ENCODE measurements at places on chromosomes 12 and 14.

- DNase-seq: no peak
Measured at GRCh38 chr12:124622331-124622730, 54.9 kb upstream of the NCOR2 start.

DNA sequence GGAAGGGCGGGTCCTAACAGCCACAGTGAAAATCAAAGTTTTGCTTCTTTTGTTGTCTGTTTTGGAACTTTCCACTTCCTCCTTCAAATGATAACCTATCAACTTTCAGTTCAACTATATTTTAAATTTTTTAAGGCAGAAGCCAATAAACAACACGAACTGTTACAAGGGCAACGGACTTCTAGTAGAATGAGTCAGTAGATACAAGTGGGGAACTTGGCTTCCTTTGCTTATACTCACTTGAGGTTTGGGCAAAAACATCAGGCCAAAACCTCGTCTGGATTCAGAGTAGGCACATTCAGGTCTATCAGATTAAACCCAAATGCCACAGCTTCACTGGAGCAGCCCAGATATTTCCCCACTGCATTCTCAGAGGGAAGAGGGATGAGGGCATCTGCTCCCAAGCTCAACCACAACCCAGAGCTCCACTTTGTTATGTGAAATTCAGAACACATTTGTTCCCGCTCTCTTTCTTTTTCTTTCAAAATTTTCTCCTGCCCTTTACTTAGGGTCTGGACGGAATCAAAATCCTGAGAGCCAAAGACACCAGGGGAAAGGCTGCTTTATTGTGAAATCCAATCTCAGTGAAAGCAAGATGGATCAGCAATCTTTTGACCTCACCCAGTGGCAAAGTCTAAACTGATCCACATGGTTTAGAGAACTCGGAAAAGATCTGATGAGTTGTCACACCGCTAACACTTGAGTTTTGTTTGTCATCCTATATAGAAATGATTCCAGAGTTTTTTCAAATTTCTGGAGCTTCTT lies 152.5 kb upstream of the BTG1 start:
- DNase-seq: no peak

DNA sequence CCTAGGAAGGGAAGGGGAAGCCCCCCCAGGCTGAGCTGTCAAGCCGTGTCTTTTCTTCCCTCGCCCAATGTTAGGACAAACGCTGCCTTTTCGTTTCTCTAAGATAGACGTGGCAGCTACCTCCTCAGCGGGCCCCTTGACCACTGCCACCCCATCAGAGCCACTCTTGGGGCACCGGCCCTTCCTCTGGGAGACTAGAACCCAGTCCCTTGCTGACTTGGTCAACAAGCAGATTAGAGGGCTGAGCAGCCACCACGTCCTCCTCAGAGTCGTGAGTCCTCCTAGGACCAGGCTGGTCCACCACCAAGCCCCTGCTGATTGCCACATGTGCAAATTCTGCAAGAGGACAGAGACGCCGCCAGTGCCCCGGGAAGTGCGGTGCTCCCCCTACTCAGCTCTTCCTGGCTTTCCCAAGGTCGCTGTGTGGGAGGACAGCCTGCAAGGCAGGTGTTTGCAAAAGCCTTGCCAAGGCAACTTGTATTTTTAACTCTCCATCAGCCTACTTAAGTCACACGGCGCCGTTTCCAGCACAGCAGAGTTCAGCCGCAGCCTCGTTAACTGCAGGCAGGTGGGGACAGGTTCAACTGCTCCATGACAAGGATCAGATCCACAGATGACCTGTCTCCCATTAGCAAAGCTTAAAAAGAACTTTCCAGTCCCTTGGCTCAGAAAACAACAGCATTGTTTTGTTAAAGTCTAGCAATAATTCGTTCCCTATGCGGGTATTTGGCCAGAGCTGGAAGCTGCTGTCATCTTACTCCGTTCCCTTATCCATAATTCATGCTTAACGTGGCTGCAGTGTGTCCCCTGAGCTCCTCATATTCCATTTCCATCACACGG lies 65.6 kb downstream of the TESC start:
- DNase-seq: no peak

DNA sequence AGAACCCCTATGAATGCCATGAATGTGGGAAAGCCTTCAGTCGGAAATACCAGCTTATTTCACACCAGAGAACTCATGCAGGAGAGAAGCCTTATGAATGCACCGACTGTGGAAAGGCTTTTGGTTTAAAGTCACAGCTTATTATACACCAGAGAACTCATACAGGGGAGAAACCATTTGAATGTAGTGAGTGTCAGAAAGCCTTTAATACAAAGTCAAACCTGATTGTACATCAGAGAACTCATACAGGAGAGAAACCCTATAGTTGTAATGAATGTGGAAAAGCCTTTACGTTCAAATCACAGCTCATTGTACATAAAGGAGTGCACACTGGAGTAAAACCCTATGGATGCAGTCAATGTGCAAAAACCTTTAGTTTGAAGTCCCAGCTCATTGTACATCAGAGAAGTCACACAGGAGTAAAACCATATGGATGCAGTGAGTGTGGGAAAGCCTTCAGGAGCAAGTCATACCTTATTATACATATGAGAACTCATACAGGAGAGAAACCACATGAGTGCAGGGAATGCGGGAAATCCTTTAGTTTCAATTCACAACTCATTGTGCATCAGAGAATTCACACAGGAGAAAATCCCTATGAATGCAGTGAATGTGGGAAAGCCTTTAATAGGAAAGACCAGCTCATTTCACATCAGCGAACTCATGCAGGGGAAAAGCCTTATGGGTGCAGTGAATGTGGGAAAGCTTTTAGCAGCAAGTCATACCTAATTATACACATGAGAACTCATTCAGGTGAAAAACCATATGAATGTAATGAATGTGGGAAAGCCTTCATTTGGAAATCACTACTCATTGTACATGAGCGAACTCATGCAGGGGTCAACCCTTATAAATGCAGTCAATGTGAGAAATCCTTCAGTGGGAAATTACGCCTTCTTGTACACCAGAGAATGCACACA lies 22.3 kb downstream of the ZNF268 start:
- DNase-seq: peak; percentile 23

- no peak for DNase-seq
Measured at GRCh38 chr12:40942326-40942725, 245.8 kb upstream of the PDZRN4 start.

GRCh38 chr12:129300011-129300410 lies 446.7 kb downstream of the GLT1D1 start:
- DNase-seq: no peak

DNA sequence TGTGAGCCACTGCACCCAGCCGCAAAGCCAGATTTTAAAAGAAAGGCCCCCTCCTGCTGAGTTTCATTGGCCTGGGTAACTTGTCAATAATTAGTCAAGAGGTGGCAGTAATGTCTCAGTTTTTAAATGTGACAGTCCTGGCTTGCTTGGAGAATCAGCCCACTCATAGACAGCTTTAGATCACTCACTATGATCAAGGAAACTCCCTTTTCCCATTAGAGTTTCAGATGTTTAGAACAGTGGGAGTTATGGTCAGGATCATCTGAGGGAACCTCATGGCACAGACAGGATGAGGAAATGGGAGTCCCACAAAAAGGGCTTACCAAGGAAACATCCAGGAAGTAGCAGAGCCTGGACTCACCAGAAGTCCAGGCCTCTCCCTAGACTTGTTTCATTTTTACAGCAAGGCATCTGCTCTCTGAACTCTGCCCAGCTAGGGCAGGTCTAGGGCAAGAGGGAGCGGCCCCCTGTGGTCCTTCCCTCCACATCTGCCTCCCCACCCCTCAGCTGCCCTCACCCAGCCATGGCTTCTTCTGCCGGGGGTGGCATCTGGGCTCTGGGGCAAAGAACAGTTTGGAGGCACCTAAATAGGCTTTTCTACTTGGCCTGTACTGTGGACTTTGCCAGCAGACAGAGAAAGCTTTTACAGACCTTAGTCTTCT lies 11.2 kb downstream of the BCL2L14 start:
- DNase-seq: peak; percentile 79

DNA sequence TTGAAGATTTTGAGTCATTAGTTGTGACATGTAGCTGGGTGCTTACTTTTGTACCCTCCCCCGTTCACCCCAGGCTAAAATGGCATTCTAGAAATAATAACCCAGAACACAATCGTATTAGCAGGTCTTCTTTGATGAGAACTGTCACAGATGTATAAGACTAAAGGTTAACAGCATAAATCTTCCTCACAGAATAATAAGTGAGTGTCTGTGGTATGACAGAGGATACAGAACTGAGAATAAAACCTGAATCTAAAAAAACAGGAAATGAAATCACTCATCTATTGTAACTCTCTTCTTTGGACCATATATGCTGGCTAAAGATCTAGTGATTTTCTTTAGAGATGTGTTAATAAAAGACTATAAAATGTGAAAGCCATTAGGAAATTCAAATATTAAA lies 746.6 kb downstream of the LRFN5 start:
- no peak for DNase-seq

GRCh38 chr12:47610686-47611252 lies 95.1 kb downstream of the RPAP3 start:
- peak; percentile 10 for DNase-seq

DNA sequence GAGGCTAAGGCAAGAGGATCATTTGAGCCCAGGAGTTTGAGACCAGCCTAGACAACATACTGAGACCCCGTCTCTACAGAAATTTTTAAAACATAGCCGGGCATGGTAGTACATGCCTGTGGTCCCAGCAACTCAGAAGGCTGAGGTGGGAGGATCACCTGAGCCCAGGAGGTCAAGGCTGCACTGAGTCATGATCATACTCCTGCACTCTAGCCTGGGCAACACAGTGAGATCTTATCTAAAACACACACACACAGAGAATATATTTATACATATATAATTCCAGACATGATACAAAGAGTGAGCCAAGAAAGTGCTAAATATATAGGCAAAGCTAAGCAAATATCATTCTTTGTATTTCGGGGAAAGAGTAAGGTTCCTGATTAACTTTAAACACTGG lies 9.4 kb downstream of the ZFC3H1 start:
- DNase-seq: no peak

DNA sequence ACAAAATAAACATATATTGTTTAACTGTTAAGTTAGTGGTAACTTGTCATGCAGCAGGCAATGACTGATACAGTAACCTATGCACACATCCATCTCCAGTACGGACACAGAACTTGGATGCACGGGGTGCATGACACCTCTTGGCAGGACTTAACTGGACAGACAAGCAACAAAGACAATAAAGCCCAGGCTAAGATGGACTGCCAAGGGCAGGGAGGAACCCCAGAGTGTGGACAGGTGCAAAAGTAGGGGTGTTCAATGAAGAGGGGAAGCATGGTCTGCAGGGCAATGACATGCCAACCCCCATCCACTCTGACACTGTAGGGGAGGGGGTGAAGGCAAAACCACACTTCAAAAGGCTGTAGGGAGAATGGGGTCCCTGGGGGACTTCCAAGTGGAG lies 11.7 kb downstream of the SSH1 start:
- DNase-seq: no peak

DNA sequence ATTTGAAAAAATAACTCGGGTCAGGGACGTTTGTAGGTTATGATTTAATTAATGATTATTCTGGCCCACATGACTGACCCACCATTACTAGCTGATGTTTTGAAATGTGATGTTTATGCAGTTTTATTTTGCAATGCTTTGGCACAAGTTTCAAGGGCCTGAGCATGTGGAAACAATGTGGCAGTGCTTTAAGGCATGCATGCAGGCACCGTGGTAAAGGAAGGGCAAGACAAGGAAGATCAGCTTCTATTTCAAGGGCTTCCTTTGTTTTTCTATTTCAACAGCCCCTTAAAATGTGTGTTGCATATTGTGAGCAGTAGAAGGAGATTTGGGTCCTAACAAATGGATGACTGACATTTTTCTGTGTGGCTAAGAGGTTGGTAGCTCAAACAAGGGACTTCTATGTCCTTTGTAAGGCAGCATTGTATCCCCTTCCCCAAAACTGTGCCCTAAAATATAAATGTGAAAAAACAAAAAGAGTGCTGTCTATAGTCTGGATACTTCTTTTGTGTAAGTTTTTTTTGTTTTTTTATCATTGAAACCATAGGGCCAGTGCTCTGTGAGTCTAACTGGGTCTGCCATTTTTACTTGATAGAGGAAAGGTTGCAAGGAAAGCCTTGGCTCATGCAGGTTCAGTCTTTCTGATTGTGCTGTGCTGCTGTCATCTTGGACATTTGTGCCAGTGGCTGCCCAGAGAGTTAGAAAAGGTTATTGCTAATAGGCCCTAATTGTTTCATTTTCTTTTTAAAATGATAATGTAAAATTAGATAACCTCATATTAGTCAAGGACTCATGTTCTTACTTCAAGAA lies 103.5 kb downstream of the FGD4 start:
- DNase-seq: peak; percentile 41

GRCh38 chr14:86672080-86672479 lies 1142.1 kb downstream of the FLRT2 start:
- DNase-seq: no peak

- DNase-seq: no peak
Measured at GRCh38 chr14:95946867-95947266, 70.2 kb downstream of the TUNAR start.

GRCh38 chr12:65826353-65827171 lies 2.3 kb downstream of the HMGA2 start:
- DNase-seq: peak; percentile 64

- DNase-seq: no peak
Measured at GRCh38 chr12:99983456-99984258, 1.1 kb downstream of the ANKS1B start.

DNA sequence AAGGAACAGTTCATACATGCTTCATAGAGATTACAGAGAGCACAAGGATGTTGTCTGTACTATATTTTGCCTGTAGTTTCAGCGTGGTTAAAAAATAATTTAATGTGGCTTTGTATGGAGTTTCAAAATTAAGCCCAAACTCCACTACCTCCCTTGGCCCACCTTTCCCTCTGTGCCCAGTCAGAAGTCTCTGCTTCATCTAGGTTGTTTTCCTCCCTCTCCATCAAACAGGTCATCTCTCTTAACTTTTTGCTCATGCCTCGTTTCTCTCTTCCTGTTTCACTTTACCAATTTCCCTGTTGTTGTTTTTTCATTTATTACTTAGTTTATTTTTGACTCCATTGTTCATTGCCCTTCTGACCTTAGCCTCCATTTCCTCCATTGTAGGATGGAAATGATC lies 94.9 kb upstream of the NEDD1 start:
- peak; percentile 39 for DNase-seq

DNA sequence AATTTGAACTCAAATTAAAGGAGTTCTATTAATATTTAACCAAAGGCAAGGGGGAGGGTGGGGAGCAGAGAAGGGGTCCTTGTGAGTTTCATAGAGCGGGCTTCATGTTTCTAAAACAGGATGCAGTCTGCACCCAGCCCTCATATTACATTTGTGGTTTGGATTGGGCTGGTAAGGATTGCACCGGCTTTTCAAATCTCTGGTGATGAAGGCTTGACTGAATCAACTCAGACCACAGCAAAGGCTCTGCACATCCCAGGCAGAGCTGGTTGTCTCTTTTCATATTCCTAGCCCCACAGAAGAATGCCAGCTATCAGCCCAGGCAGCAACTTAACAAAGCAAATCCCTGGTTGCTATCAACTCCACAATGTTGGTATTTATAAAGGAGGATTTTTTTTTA lies 1221.4 kb downstream of the VRK1 start:
- no peak for DNase-seq

GRCh38 chr12:54840244-54840865 lies 14.0 kb upstream of the MUCL1 start:
- DNase-seq: no peak
